ENCODE measurements at places on chromosomes 16 and 17.

DNA sequence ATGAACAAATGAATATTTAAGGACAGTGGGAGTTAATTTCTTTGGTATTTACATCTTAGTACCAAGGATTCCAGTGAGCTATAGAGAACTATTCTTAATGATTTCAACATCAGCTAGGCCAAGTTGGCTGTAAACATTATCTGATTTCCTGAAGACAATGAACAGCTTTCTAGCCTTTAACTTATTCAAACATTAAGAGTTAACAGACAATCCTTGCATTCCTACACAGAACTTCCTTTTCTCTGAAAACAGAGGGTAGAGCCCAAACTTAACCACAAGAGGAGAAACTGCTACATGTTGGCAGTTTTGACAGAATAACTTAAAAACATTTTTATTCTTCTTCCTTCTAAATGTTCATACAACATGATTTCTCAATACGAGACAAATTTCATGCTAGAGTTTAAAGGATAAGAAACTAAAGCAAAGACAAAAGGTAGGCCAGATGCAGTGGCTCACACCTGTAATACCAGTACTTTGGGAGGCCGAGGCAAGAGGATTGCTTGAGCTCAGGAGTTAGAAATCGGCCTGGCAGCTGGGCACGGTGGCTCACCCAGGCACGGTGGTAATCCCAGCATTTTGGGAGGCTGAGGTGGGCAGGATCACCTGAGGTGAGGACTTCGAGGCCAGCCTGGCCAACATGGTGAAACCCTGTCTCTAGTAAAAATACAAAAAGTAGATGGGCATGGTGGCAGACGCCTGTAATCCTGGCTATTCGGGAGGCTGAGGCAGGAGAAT lies 4.4 kb downstream of the CRLF3 start:
- DNase-seq = no peak

DNA sequence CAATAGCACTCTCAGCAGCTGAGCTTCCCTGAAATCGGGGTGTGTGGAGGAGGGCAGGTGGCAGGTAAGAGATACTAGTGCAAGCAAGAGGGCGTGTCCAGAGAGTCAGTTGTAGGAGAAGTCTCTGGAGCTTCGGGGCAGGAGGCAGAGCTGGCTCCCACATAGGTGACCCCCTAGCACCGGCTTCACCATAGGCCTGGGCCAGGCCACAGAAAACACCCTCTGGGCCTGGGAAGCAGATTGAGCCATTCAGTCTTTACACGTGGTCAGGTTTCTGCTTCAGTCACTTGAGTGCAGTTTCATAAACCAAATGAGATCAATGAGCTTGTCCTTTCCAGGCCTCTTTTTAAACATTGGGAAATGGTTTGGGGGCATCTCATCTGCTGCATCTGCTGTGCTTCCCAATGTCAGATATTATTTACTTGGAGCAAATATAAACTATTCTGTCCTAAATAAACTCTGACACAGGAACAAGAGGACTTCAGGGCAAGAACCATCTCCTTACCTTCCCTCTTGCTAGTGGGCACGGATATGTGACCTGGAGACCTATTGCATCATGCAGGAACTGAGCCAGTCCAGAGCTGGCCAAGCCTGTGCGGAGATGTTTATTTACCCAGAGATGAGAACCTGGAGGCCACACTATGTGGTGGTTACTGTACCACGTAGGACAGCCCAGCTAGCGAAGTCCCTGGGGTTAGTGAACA lies 16.1 kb downstream of the CCR7 start:
- peak; percentile 51 for DNase-seq

DNA sequence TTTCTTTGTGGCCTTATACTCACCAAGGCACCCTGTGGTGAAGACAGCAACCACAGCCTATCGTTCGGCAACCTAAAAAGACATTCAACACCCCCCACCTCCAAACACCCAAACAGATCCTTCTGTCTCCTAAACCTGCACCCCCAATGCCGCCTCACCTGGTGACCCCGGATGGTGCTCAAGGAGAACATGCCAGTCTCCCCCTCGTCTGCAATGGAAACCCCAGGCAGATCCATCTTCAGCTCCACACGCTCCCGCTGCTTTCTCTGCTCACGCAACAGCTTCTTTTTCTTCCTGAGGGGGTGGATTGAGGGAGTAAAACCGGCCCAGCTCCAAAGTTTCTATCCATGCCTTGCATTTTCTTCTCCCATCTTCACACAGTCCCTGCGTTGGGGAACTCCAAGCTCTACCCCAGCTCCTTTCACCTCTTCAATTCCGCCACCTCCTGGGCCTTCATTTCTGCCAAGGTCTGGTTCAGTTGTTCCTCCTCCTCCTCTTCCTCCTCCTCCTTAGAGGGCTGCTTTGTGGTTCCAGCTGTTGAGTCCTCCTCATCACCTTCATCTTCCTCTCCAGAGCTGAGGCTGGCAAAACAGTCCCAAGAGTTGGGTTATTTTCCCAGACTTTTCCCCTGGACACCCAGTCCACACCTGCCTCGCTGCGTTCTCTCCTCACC lies 3.4 kb upstream of the PSMC5 start:
- no peak for DNase-seq

DNA sequence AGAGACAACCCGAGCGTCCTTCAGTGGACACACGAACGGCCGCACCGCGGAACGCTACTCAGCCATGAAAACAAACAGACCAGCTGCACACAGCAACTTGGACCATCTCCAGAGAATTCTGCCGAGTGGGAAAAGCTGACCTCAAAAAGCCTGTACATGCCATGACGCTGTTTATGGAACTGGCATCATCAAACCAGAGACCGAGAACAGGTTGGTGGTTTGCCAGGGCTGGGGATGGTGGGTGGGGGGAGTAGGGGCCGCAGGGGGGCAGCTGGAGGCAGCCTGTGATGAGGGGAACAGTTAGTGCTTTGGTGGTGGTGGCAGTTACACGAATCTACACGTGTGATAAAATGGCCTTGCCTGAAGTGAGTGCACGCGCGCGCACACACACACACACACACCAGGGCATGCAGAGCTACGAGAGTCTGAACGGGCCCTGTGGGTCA lies 169.8 kb downstream of the LAT start:
- DNase-seq = no peak

- no peak for DNase-seq
These were observed 4.2 kb downstream of the PIMREG start for GRCh38 chr17:6448473-6448872.

- DNase-seq = no peak
These were observed 22.9 kb upstream of the CORO6 start for GRCh38 chr17:29645515-29646051.

DNA sequence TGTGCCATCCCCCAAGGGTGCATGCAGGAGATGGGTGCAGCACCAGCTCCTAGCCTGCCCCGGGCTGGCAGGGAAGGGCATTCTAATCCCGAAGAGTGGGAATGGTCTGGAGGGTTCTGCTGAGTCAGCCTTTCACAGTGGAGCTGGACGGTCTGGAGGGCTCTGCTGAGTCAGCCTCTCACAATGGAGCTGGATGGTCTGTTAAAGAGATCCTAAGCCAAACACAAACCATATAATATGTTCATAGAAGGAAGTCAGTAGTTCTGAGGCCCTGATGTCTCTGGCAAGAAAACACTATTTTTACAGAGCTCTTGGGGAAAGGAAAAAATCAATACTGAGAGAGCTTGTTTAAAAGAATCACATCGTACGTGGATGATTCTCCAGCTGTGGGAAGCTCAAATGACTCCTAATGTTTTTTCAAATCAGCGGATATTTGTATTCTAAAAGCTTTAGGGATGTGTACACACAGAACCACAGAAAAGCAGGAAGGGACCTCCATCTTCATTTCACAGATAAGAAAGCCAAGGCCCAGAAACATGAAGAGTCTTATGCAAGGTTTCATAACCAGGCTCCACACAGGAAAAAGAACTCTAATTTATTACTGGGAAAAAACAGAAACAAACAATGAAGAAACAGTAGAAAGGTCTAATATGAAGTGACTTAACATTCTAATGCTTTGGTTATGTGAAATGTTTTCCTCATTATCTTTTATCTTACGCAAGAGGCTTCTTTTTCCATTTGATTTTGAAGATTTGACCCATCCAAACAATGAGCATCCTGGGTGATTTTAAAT lies 176.3 kb downstream of the VPS53 start:
- no peak for DNase-seq

- DNase-seq = no peak
These were observed 40.1 kb downstream of the IL4R start for GRCh38 chr16:27353853-27354252.

GRCh38 chr17:20852239-20852989 lies 190.4 kb downstream of the USP22 start:
- no peak for DNase-seq

DNA sequence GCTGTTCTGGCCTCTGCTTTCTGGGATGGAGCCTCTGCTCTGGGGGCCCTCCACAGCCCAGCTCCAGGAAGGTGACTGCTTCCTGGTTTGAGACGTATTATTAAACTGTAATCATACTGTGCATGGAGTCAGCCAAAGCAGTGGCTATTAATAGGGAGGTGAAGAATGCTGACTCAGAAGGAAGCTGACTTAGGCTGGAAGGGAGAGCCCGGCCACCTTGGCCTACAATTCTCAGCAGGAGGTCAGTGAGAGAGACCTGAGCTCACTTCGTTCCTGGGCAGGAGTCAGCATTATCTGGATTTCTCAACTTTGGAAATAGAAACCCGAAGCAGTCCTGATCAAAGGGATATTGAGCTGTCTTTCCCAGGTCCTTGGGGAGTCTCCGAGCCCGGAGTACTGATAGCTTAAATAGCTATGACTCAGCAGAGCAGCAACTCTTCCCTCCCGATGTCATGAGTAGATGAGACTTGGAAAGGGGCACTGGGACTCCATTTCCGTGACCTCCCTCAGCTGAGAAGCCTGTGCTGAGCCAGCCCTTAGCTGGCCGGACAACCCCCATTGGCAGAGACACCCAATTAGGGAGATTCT lies 91.8 kb downstream of the YPEL2 start:
- no peak for DNase-seq

DNA sequence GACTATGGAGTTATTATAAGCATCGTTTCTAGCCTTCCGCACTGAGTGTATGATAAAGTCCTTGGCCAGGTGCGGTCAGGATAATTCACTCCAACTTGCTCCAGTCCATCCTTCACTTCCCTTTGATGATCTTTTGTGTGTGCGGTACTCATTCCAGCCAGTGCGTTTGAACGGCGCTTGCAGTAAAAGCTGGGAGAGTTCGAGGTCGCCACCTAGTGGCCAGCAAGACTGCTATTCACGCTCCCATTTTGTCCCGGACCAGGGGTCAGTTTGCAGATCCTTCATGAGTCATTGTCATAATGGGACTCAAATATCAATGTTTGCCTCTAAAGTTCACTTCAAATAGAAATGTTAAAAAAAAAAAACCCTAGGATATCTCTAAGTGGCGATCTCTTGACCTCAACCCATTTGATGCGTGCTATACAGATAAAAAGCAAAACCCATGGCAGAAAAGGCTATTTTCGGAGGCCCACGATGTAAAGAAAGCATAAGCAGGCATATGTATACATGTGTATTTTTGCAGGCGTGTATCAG lies 417.1 kb downstream of the TMEM114 start:
- peak; percentile 45 for DNase-seq

- no peak for DNase-seq
These were observed 7.3 kb upstream of the SLC5A10 start for GRCh38 chr17:18944646-18945045.

GRCh38 chr17:59001158-59001814 lies 105.4 kb downstream of the TRIM37 start:
- DNase-seq = no peak

- DNase-seq = no peak
These were observed 53.0 kb downstream of the TUBD1 start for GRCh38 chr17:59839651-59840328.

GRCh38 chr16:24729951-24730815 lies 732 bp downstream of the TNRC6A start:
- no peak for DNase-seq

DNA sequence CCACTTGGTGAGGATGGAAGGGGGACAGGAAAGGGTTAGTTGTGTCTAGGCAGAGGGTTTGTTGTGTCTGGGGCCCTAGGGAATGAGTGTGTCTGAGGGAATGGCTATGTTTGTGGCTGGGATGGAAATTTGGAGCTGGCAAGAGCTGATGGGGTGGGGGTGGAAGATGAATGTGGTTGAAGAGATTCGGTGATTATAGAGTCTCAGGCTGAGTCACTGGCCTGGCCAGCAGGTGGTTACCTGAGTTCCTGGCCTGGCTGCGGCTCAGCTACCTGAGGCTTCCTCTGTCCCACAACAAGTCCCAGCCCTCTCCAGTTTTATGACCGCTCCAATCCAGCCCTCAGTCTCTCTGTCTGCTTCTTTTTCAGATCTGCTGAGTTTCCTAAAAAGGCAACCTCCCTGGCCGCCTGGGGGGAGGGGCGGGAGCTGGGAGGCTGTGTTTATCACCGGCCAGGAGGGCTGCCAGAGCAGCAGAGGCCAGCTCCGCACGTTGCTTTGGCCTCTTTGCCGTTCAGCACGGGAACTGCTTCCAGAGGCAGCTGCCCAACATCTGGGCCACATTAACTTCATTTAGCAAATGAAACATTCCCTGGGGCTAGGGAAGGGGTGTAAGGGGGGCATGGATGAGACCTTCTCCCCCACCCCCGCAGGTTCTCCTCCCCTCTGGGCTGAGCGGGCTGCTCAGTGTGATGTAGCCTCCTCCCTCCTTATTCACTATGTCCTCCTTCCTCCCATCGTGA lies 21.8 kb downstream of the ITGB3 start:
- no peak for DNase-seq

DNA sequence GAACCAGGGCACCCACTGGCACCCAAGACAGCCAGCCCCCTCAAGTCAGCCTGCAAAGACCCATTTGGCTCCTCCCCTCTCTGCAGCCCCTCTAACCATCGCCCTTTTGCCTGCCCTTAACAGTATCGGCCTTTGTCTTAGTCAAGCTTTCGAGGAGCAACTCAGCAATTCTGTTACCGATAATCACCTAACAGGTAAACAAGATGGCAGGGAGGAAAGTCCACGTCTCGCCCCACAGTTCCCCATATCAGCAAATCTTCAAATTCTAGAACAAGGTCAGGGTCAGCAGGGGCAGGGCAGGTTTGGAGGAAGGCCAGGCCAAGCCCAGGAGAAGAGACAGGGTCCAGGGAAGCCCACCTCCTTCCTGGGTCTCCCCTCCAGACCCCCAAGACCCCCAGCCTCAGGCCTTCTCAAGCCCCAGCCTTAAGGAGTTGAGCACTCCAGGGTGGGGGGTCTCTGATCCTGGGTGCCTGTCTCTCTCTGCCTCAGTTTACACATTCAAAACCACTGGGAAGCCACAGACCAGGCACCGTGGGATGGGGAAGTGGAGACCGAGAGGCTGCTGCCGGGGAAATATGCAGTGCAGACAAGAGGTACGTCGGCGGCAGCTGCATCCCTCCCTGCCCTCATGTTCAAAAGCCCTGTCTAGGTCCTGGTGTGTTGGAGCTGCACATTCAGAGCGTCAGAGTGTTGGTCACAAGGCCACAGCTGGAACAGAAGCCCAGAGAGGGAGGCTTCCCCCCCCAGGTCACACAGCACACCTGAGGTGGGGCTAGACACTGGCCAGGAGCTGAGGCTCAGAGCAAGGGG lies 3.9 kb upstream of the OSGIN1 start:
- no peak for DNase-seq
